ENCODE measurements at places on chromosomes 13 and 19. TPM values are rescaled to one million over a fixed set of nuclear protein-coding genes. Genes with fewer than 3 reads are reported as not detected.

The KLK15 gene
- not detected for total RNA-seq

The NAA16 gene
- total RNA-seq, result 9.6 TPM

DNA sequence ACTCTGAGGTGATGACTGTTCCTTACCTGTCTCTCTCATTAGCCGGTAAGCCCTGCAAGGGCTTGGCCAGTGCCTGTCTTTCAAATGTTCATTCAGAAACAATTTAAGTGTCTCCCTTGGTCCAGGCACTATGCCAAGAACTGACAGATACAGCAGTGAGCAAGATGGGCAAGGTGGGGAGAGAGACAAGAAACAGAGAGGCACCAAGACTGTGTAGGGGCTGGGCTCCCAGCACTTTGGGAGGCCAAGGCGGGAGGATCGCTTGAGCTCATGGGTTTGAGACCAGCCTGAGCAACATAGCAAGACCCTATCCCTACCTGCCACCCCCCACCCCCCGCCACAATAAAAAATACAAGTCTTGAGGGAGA lies 1.3 kb upstream of the CCNE1 start:
- peak; percentile 15 for ATAC-seq

DNA sequence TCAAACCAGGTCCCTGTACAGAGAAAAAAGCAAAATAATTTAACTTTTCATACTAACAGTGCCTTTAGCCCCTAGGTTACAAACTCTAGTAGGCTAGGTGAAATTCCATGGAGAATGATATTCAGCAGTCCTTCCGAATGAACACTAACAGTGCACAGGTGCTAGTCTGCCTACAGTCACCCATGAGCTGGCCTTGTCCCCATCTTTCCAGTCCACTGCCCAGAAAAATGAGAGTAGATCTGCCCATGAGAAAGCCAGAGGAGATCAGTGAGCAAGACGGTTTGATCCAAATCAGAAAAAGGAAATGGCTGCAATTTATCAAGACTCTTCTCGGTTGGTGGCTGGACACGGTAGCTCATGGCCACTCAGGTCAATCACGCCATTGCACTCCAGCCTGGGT lies 524.9 kb downstream of the FGF9 start:
- ATAC-seq, result no peak

- no peak for ATAC-seq
These were observed 24.3 kb downstream of the TMTC4 start for GRCh38 chr13:100650326-100650725.

GRCh38 chr13:66859078-66859477 lies 371.1 kb downstream of the PCDH9 start:
- no peak for ATAC-seq

- no peak for ATAC-seq
These were observed 573.1 kb upstream of the KLF12 start for GRCh38 chr13:74707291-74707690.

The GYS1 gene
- total RNA-seq, result 50.8 TPM

- ATAC-seq, result no peak
These were observed 14.9 kb downstream of the ONECUT3 start for GRCh38 chr19:1768248-1768647.
